Natural killer cell treated with Interleukin-12 subunit alpha and Interleukin-12 subunit beta and Interleukin-15 and Interleukin-18, amount 100 ng/mL, for 72 hours (primary cell): ENCODE measurements at places on chromosomes 12 and 14. TPM values are rescaled to one million over a fixed set of nuclear protein-coding genes. Genes with fewer than 3 reads are reported as not detected.

- no peaks in the 10 kb centered on the region for H3K36me3 ChIP-seq
- no peak for DNase-seq
- H3K27me3 ChIP-seq, result no peaks in the 10 kb centered on the region
- peak overlapping the region; percentile 8 for H3K4me3 ChIP-seq
- no peaks in the 10 kb centered on the region for H3K4me1 ChIP-seq
- H3K27ac ChIP-seq, result no peak overlapping the region
These were observed 4.6 kb downstream of the NUDT14 start for GRCh38 chr14:105176513-105176912.

DNA sequence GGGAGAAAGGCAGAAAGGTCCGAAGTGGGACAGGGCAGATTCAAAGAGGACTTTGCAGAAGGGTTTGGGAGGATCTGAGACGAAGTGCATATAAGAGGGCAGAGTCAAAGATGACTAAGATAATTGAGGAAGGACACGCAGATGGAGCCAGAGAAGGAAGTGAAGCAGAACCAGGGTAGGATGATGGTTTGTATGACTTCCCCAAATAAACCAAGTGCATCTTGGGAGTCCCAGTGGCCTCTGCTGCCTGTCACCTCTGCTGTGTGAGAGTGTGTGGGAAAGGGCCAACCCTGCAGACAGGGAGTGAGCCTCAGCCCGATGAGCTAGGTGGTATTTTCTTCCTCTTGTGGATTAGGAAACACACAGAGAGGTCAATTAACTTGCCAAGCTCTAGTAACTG lies 36.8 kb downstream of the FLVCR2 start:
- H3K27ac ChIP-seq, result no peak overlapping the region
- no peaks in the 10 kb centered on the region for H3K4me1 ChIP-seq
- no peak overlapping the region for H3K4me3 ChIP-seq

DNA sequence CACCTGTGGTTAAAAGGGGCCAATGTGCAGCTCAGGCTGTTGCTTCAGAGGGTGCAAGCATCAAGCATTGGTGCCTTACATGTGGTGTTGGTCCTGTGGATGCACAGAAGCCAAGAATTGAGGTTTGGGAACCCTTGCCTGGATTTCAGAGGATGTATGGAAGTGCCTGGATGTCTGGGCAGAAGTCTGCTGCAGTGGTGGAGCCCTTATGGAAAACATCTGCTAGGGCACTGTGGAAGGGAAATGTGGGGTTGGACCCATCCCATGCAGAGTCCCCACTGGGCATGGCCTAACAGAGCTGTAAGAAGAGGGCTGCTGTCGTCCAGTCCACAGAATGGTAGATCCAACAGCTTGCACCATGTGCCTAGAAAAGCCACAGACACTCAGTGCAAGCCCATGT lies 36.6 kb downstream of the PCNX1 start:
- H3K36me3 ChIP-seq, result peaks cover 66% of the 10 kb centered on the region
- no peaks in the 10 kb centered on the region for H3K27me3 ChIP-seq
- H3K4me1 ChIP-seq, result peaks cover 60% of the 10 kb centered on the region
- H3K4me3 ChIP-seq, result no peak overlapping the region
- H3K27ac ChIP-seq, result no peak overlapping the region
- DNase-seq, result no peak

TOMM20L gene
- not detected for total RNA-seq
